Heart right ventricle (tissue), 16 donors: ENCODE measurements at places on chromosomes 4 and X. TPM values are rescaled to one million over a fixed set of nuclear protein-coding genes. Genes with fewer than 3 reads are reported as not detected.

Gene MSN
- total RNA-seq: 112 TPM

Gene OR13H1
- total RNA-seq: not detected

DNA sequence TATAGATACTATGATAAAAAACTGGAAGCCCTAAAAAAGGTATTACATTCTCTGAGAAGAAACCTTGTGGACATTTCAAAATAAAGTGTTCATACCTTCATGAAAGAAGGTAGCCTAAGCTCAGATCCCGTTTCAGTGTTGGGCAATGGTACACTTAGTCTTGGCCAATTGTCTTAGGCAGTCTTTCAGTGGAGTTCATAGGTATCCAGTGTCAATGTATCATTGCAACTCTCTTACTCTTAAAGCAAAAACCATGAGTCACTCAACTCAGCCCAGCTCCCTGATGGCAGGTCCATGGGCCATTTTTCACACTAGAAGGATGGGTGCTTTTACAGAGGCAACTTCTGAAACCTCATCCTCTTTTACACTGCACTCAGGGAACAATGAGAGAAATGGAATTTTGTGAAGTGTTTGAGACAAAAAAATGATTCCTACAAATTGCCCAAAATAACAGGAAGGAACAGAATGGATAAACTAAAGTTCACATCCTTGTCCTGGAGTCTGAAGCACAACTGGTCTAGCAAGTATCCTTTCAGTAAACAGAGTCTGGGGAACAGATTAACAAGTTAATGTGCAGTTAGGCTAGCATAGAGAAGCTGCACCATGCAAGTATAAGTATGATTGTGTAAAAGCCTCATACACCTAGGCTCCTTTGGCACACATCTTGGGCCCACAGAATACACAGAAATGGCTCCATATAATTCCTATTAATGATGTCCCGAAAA lies 7.0 kb upstream of the ZNF827 start:
- DNase-seq: no peak

DNA sequence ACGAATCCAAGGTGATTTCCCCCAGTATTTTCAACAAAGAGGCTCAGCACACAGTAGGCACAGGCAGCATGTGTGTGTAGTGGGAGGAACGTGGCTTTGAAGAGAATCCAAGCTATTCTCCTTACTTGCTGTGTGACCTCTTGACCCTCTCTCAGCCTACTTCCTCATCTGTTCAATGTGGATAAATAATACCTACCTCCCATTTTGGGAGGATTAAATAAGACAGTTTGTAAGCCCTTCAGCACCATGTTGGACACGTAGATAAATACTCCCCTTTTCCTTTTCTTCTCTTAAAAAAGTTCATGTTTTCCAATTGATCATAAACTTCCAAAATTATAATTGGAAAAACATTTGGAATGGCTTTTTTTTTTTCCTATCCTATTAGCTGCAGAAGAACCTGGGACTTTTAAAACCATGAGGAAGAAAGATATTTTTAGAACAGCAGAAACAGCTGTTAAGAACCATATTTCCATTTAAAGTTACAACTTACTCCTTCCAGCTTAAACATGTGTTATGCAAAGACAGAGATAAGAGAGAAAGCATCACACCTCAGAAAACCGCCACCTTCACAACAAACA lies 56.1 kb upstream of the TMEM131L start:
- no peak for DNase-seq

GRCh38 chrX:51144828-51145442 lies 187.7 kb upstream of the NUDT10 start:
- no peak for DNase-seq

- no peak for DNase-seq
Observed at GRCh38 chr4:48352793-48353192, 11.5 kb downstream of the SLAIN2 start.

Gene CPEB2
- 22.9 TPM for total RNA-seq

Gene RASL11B
- 8.4 TPM for total RNA-seq

DNA sequence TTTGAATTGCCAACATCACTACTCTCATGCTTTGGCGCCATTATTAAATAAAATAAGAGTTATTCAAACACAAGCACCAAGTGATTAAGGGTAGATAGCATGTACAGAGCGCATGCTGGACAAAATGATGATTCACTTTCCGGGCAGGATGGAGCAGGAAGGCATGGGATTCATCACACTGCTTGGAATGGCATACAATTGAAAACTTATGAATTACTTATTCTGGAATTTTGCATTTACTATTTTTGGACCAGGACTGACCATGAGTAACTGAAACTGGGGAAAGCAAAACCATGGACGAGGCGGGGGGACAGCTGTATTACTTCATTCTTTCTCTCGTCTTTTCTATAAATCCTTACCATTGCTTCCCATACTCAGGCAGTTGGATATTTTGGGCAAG lies 28.5 kb upstream of the FGF5 start:
- no peak for DNase-seq

Gene GYG2
- total RNA-seq: 0.41 TPM

Gene FRMD7
- 0.30 TPM for total RNA-seq

- no peak for DNase-seq
Observed at GRCh38 chr4:47088298-47088697, 56.9 kb downstream of the GABRB1 start.

Gene GAGE1
- not detected for total RNA-seq

GRCh38 chrX:49710744-49711319 lies 15.0 kb upstream of the PAGE1 start:
- no peak for DNase-seq

Gene ZNF157
- total RNA-seq: 0.15 TPM

Gene CPLX1
- 3.4 TPM for total RNA-seq

GRCh38 chr4:127048376-127049044 lies 584.2 kb upstream of the INTU start:
- no peak for DNase-seq

- DNase-seq: no peak
Observed at GRCh38 chr4:175770555-175770954, 41.5 kb downstream of the GPM6A start.

DNA sequence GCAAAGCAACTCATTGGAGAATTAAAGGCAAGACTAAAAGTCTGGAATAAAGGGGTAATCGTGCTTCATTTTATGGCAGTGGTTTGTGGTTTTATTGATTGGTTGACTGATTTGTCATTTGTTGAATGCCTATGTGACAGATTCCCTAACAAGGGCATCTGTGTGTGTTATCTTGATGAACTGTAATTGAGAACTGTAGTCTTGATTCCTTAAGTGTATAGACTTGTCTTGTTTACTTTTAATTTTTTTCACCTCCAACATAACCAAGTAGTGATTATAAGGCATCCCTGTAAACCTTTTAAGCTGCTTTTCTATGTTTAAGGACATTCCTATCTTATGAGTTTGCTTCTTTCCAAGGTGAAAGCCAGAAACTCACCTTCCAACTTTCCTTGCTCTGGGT lies 216.0 kb upstream of the TAPT1 start:
- DNase-seq: no peak

DNA sequence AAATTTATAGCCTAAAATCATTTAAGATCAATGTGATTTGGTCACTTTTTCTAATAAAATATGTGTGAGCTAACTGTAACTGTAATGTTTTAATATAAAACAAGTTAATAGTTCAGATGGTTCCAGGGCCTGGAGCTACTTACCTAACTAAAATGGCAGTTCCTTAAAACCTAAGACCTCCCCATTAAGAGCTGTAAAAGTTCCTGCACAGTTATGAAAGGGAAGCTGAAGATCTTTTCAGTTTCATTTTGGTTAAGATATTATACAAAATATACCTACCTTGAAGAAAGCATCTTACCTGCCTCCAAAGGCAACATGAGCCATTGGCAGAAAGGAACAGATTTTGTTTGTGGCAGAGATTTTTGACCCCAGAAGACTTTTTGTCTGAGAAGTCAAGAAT lies 30.1 kb downstream of the HPF1 start:
- no peak for DNase-seq

GRCh38 chrX:103774070-103774642 lies 2.5 kb upstream of the PLP1 start:
- DNase-seq: no peak

- no peak for DNase-seq
Observed at GRCh38 chr4:3715061-3715854, 50.9 kb upstream of the ADRA2C start.

- DNase-seq: peak; percentile 38
Observed at GRCh38 chr4:78057135-78057599, at the start of gene FRAS1. Gene FRAS1, plus strand, starts transcription at chr4:78057323. Its CDS starts 687 bp downstream, at chr4:78058010.

DNA sequence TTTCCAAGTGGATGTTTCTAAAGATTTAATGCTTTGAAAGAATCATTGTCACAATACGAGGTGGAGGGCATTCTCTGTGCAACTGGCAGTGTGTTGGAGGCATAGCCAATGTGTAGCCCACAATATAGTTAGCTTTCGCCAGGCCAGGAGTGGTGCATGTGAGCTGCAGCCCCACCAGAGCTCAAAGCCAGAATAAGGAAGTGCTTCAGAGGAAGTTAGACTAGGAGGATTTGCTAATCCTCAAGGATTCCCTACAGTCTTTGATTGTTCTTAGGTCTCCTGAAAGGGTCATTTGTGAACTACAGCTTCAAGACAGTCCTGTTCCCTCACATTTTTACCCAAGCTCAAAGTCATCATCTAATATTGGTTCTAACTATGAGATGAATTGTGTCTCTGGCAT lies 16.4 kb downstream of the TRPC5OS start:
- no peak for DNase-seq

- no peak for DNase-seq
Observed at GRCh38 chrX:152926923-152927322, 29.1 kb downstream of the ZNF185 start.

DNA sequence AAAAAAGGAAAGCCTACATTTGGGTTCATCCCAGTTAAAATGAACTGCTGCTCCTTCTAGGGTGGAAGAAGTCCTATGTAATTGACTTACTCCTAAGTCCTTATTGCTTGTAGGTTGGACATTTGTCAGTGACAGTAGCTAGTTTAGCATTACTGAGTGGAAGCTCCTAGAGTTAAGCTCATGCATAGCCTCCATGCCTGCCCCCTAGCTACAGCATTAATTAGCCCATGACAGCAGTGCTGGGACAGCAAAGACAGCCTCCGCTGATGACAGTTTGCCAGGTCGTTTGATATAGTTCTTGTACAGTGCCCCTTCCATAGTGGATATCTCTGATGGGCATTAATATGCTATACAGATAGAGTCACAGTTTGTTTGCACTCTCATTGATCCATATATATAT lies 18.7 kb upstream of the GALNTL6 start:
- DNase-seq: no peak

- no peak for DNase-seq
Observed at GRCh38 chr4:173530326-173531085, 477 bp upstream of the HAND2 start.

Gene RAB33A
- 1.6 TPM for total RNA-seq

DNA sequence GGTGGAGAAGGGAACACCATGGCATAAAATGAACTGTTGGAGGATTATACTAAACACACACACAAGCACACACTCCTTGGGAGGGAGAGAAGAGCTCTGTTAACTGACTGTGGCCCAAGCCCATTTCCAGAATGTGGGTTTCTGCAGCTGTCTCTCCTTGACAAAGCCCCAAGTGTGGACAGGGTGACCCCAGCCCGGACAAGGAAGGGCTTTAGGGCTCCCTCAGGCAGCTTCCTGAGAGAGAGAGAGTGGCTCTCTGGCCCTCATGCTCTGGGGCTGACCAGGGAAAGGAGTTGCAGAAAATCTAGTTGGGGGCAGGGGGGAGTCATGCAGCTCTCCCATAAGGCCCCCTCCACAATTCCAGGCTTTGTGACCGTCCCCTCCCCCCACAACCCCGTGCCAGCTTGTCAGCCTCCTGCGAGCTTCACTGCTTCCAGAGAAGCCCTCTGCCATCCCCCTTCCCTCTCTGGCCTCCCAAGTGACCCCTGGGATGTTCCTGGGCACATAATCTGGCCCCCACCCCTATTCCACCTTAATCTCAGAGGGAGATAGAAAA lies 590 bp downstream of the ARHGEF9 start:
- DNase-seq: peak; percentile 5

Gene SLIT2
- total RNA-seq: 5.4 TPM

Gene BANK1
- 0.57 TPM for total RNA-seq
